Activated T-cell treated with anti-CD3 and anti-CD28 coated beads for 4 hours (primary cell): ENCODE measurements at places on chromosomes 16 and 17.

- DNase-seq = no peak
These were observed 93.7 kb downstream of the SDK2 start for GRCh38 chr17:73550556-73550955.

DNA sequence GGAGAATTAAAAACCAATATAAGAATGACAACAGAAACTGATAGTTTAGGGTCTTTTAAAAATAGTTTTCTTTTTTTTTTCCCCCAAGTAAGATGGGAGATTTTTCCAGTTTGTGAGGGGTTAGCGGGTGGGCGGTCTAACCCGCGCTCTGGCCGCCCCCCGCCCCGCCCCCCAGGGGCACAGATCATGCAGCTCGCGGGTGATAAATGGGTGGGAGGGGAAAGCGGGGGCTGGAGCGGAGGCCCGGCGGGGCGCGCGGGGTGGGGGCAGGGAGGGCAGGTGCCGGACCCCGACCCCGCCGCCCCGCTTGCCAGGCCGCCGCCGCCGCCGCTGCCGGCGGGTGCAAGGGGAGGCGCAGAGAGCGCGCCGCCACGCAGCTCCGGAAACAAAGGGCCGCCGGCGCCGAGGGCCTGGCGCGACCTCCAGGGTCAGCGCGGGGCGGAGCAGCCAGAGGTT is 60.1 kb upstream of the GSE1 start:
- DNase-seq = no peak

DNA sequence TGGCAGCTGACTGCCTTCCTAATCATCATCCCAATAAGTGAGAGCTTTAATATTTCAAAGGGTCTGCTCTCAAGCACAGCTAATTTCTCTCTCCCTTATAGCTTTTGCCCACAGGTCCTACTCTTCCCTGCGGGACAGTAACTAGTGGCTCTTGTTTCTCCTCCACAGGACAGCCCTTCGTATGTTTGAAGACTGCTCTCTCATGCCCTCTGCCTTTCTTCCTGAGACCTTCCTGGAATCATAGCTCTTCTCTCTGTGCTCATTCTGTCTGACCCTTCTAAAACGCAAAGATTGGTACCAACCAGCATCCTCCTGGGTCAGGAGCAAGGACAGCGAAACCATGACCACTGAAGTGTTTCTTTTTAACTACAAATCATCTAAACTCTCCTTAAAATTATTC is 168.9 kb downstream of the GRIN2A start:
- DNase-seq = no peak

- no peak for DNase-seq
These were observed 37.8 kb upstream of the ADGRG1 start for GRCh38 chr16:57590654-57591085.

GRCh38 chr17:13323990-13324389 is 277.7 kb downstream of the HS3ST3A1 start:
- DNase-seq = no peak

- no peak for DNase-seq
These were observed 21.8 kb downstream of the CDH8 start for GRCh38 chr16:62014319-62014923.

- DNase-seq = no peak
These were observed 8.1 kb downstream of the AQP8 start for GRCh38 chr16:25224731-25225319.

GRCh38 chr17:36675250-36675649 is 73.9 kb downstream of the MRM1 start:
- DNase-seq = no peak

DNA sequence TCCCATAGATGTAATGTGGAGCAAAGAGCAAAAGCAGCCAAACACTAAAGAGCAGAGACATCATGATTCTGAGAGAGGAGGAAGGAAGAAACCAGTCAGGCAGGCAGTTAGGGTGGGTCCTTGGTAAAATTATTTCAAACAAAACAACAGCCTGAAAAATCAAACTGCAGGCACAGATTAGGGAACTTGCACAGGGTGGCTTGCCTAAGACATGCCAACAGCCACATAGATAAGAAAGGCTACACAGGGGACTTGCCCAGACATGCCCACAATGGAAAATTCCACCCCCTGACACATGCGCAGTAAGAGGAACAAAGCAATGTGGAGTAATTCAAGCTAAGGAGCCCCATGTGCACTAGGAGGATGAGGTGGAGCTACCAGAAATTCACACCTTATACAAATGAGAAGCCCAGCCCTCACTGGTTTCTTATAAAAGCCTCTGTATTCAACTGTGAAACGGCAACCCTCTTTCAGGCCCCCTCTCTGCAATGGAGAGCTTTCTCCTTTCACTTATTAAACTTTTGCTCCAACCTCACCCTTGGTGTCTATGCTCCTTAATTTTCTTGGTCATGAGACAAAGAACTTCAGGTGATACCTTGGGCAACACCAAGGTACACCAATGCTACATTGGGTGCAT is 7.3 kb upstream of the GAS7 start:
- DNase-seq = no peak

DNA sequence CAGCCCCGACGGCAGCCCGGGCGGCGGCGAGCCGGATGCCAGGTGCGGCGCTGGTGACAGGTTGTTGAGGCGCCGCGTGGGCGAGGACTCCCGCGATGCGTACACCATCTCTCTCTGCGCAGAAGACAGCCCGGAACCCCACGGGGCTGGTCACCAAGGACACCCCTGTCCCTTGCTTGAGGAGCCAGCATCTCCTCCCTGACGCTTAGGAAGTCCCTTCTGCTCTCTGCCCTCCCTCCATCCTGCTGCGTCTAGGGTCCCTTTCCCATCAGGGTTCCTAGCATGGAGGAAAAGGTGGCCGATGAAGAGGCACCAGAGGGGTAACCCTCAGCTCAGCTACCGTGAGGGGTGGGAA is 43.6 kb downstream of the SRCIN1 start:
- DNase-seq = no peak

GRCh38 chr16:24367186-24367710 is 111.1 kb downstream of the CACNG3 start:
- no peak for DNase-seq

GRCh38 chr16:30567991-30568638 is 3.4 kb downstream of the ZNF688 start:
- no peak for DNase-seq

DNA sequence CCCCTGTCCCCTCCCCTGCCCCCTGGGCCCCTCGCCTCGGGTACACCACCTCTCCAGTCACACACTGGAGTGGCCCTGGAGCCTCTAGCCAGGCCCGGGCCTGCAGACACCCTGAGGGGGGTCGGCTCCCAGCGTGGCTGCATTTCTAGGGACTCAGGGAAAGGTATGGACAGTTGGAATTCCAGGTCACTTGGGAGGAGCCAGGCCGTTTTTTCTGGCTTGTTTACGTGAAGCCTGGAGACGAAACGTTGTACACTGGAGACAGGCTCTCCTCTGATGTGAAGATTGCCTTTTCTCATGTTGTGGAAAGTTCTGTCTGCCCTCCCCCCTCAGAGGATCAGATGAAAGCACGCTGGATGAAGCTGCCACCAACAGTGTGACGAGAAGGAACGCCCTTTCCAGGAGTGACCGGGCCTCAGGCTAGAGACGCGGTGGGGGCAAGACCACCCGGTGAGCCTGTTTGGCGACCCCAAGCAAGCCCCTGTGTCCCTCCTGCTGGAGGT is 4.0 kb upstream of the PPP1R27 start:
- no peak for DNase-seq

GRCh38 chr17:52047086-52047485 is 111.4 kb downstream of the CA10 start:
- no peak for DNase-seq

DNA sequence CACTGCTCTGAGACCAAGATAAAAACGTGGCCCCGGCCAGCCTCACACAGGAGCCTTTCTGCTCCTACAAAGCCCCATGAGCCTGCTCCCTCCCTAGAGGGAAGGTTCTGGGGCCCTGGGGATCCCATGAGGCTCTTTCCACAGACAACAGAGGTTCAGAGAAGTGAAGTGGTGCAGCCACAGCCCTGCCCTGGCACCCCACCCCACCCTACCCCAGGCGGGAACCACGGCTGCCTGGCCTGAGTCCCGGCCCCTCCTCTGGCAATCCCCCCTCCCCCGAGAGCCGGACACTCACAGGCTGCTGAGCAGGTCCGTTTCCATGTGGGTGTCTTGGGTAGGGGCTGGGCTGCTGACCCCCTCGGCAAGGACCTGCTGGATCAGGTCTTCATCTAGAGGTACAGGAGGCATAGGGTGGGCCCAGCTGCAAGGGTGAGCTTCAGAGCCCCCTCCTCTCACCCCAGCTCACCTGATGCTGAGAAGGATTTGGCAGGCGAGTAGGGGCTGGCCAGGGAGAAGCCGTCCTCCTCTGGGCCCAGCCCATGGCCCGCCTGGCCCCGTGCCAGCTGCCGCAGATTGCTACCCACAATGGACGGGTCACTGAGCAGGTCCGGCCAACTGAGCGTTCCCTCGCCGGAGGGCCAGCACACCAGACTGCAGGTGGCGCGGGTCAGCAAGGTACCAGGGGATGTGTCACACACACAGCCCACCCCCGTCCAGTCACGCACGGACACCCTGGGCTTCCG is 38.7 kb downstream of the PKD1 start:
- DNase-seq = no peak

DNA sequence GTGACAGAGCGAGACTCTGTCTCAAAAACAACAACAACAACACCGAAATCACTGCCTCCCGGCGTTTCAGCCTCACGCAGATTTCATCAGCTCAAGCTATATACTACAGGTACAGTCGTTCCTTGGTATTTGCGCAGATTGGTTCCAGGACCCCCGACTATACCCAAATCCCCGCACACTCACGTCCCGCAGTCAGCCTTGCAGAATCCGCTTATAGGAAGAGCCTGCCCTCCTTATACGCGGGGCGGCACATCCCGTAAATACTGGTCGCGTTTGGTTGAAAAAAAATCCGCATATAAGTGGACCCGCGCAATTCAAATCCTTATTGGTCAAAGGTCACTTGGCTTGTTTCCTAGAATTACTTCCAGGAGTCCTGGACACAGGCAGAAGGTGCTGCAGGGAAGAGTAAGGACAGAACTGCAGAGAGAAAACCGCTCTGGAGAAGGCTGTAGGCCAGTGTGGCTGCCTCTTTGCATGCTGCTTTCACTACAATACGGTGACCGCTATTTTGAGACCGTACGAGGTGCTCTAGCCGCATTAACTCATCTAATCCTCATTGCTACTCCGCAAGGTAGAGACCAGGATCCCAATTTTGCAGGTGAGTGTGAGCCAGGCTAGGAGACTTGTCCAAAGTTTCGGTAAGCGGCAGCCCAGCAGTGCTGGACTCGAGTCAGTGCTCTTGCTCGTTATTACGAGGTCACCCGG is 718 bp downstream of the NDUFAB1 start:
- DNase-seq = no peak

DNA sequence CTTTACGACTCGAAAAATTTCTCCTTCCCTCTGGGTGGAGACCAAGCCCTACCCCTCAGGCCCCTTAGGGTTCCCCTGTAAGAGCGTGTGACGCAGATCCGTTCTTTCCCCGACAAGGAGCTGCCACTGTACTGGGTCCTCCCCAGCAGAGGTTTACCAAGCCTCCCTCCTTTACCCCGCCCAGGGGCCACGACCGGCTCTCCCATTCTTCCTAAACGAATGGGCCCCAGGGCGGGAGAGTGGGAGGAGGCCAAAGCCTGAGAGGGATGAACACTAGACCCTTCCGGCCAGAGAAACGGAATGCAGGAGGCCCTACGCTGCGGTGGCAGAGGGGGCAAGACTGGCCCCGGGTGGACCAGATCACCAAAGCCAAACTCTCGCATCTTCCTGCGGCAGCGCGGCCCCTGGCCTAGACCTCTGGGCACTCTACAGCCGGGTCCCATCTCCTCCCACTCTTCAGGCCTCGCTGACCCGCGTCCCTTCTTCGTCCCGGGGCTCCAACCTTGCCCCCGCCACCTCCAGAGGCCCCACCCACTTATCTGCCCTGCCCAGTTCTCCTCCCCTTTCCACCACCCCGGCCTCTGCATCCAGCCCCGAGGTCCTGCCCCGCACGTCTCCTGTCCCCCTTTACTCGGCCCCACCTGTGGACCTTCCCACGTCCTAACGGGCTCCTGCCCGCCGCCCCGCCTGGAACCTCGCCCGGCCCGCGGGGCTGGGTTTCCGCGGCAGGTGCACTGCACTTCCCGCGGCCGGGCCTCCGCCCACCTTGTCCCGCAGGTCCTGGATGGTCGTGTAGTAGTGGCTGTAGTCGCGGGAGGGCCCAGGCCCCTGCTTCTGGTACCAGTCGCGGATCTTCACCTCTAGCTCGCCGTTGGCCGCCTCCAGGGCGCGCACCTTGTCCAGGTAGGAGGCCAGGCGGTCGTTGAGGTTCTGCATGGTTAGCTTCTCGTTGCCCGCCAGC is 765 bp downstream of the KRT19 start:
- no peak for DNase-seq

- no peak for DNase-seq
These were observed 101.8 kb downstream of the SALL1 start for GRCh38 chr16:51049276-51049675.

GRCh38 chr17:542943-543342 is 171.7 kb downstream of the VPS53 start:
- no peak for DNase-seq

- DNase-seq = no peak
These were observed 23.3 kb upstream of the ADORA2B start for GRCh38 chr17:15921640-15922039.

DNA sequence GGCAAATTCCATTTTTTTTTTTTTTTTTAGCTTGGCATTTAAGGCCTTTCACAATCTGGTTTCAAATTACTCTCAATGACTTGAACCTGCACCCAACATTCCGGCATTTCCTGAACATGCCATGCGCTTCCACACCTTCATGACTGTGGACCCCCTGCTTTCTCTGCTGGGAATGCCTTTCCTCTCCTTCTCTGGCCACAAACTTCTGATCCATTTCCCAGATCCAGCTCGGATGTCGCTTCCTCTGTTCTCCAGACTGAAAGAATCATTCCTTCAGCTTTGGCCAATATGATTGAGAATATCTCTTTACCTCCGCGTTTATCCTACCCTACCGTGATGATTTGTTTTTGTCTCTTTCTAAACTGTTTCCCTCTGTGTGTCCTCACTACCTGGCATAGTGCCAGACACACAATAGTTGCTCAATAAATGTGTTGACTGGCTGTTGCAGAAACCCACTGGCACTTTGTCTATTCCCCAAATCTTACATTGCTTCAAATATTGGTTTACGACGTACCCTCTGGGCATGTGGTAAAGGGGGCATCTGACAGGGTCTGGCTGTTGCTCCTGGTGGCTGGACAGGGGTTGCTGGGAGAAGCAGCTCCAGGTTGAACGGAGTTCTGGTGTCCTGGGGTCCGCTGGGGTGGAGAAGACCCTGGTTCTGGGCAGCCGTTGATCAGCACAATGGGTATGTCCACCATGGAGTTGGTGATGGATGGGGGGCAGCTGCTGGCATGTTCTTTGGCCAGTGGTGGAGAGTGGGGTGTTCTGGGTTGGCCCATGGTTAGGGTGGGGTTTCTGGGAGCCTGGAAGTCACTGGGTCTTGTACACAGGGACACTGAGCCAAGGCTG is 14.7 kb downstream of the TNS4 start:
- DNase-seq = no peak

- no peak for DNase-seq
These were observed 69.4 kb downstream of the YPEL2 start for GRCh38 chr17:59400858-59401257.

GRCh38 chr17:1645207-1646171 is at the start of gene SCARF1:
Gene SCARF1, minus strand, starts transcription at chr17:1645732. Its CDS starts 35 bp downstream, at chr17:1645697.
- DNase-seq = no peak
